B cell (primary cell): ENCODE measurements at places on chromosomes 6 and 20.

DNA sequence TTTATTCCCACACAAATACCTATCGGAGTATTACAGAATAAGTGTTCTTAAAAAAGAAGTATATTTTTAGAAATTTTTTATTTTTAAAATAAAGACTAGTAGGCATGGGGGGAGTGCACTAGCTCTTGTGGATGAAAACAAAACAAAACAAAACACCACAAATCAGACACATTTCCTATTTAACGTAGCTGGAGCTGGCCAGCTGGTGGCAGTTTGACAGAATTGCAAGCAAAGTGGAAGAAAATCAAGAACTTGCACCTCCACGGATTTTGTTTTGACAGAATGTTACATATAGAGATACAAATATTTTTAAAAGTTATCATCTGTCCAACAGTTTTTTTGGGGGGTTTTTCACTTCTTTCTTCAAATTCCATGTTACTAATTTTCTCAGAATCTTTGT is 63.6 kb upstream of the SNRPB2 start:
- no peak for DNase-seq

DNA sequence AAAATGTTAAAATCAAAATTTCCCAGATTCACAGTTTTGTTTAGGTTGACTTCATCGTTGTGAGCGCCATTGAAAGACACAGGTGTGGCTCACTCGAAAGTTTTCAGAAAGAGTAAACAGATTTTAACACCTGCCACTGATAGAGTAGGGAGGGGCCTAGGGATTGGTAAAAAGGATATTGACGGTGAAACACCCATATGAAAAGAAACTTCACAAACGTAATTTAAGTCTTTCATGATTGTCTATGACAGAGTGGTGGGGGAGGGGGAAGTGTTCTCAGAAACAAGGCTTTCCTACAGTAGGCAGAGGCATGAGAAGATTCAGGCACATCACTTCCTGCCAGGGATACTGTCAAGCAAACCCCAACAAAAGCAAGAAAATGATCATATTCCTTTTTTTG is 101.4 kb downstream of the PERP start:
- no peak for DNase-seq

- DNase-seq, result no peak
Measured at GRCh38 chr6:15715060-15715459, 52.2 kb upstream of the DTNBP1 start.

- no peak for DNase-seq
Measured at GRCh38 chr6:139311831-139312230, 20.0 kb upstream of the TXLNB start.

GRCh38 chr6:166955865-166956443 is 396 bp downstream of the RNASET2 start:
- DNase-seq, result no peak
